ENCODE measurements at places on chromosomes 1 and 21.

DNA sequence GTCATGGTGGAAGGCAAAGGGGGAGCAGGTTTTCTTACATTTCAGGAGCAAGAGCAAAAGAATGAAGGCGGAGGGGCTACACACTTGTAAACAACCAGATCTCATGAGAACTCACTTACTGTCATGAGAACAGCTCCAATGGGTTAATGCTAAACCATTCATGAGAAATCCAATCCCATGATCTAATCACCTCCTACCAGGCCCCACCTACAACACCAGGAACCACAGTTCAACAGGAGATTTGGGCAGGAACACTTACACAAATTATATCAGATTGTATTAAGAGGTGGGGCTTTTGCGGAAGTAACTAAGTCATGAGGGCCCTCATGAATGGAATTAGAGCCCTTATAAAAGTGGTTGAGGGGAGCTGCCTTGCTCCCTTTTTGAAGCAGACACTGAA lies 48.9 kb upstream of the SAMSN1 start:
- DNase-seq = no peak

DNA sequence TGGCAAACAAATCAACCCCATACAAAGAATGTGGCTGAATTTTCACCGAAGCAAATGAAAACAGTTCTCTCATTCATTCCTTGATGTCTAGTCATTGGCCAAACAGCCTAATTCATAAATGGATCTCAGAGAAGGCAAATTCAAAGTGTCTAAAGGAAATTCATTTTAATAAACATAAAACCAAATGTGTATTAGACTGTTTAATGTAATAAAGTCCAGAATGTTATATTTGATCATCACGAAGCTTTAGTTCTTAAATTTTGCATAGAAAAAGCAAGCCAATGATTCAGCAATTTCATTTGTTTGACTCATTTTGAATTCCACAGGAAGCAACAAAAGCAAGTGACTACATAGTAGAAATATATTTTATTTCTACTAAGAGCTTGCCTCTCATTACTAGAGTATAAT lies 379.2 kb upstream of the ADAMTS5 start:
- DNase-seq = no peak

GRCh38 chr1:89708751-89709375 lies 75.9 kb downstream of the LRRC8C start:
- DNase-seq = no peak

- no peak for DNase-seq
These were observed 498.7 kb downstream of the AMY1C start for GRCh38 chr1:104248385-104248784.

DNA sequence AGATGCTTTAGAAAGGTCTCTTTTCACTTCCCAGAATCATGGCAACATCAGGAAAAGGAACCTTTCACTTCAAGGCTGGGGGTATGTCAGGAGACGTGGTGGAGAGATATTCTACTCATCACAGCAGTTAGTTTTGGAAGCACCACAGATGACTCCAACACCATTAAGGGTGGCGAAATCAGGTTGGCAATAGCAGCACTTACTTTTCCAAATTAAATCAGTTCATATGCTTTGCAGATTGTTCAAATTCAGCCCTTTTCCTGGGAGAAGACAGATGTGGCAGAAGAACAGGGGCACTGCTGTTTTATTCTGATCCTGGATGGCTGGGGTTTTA lies 79.0 kb downstream of the RUNX1 start:
- no peak for DNase-seq

DNA sequence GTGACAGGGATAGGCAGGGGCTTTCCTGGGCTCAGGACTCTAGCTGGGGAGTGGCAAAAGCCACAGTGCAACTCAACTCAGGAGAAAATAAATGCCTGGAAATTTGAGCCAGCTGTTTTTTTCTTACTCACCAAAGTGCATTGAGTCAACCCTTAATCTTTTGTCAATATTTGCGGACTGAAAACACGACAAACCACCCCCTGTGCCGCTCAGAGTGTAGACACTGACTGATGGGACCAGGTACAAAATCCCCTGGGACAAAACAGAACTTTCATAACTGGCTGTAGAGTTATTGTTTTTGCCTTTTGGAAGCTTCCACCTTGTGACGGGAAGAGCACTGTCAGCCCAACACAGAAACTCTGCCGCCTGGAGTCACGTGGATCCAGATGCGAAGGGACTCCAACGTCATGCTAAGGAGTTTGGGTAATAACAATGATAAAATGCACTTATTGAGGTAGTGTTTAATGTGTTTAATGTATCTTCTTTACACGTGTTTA lies 164.6 kb downstream of the PLPP3 start:
- peak; percentile 28 for DNase-seq

DNA sequence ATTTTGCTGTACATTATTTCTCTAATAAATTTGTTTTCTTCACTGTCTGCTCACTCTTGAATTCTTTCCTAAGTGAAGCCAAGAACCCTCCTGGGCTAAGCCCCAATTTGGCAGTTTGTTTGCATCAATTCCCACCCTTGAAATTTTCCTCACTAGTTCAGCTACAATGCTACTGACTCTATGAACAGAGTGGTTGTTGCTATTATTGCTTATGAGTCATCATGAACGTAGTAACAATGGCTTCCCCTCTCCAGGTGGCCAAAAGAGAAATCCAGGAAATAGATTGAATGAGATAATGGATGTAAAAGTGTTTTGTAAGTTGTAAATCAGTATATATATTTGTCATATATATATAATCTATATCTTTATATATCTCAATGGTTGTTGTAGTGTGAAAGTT lies 193.0 kb downstream of the URB2 start:
- no peak for DNase-seq

GRCh38 chr1:110765640-110766335 lies 91.0 kb upstream of the KCNA3 start:
- peak; percentile 26 for DNase-seq

- no peak for DNase-seq
These were observed 1.5 kb upstream of the RUNX1 start for GRCh38 chr21:35050348-35051286.

DNA sequence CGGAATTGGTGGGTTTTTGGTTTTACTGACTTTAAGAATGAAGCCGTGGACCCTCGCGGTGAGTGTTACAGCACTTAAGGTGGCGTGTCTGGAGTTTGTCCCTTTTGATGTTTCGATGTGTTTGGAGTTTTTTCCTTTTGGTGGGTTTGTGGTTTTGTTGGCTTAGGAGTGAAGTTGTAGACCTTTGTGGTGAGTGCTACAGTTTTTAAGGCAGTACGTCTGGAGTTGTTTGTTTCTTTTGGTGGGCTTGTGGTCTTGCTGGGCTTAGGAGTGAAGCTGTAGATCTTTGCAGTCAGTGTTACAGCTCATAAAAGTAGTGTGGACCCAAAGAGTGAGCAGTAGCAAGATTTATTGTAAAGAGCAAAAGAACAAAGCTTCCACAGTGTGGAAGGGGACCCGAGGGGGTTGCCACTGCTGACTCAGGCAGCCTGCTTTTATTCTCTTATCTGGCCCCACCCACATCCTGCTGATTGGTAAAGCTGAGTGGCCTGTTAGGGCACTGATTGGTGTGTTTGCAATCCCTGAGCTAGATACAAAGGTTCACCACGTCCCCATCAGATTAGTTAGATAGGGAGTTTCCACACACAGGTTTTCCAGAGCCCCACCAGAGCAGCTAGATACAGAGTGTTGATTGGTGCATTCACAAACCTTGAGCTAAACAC lies 20.9 kb downstream of the HENMT1 start:
- DNase-seq = no peak

Data from HuH-7 (cell line).